Bone marrow (tissue), 2 donors: ENCODE measurements at places on chromosomes 11 and 22.

- DNase-seq, result peak; percentile 75
Measured at GRCh38 chr11:67276781-67277230, 10.5 kb downstream of the GRK2 start.

- DNase-seq, result no peak
Measured at GRCh38 chr11:122663764-122664163, 8.2 kb downstream of the UBASH3B start.

- no peak for DNase-seq
Measured at GRCh38 chr11:62830904-62831519, 839 bp downstream of the STX5 start.

DNA sequence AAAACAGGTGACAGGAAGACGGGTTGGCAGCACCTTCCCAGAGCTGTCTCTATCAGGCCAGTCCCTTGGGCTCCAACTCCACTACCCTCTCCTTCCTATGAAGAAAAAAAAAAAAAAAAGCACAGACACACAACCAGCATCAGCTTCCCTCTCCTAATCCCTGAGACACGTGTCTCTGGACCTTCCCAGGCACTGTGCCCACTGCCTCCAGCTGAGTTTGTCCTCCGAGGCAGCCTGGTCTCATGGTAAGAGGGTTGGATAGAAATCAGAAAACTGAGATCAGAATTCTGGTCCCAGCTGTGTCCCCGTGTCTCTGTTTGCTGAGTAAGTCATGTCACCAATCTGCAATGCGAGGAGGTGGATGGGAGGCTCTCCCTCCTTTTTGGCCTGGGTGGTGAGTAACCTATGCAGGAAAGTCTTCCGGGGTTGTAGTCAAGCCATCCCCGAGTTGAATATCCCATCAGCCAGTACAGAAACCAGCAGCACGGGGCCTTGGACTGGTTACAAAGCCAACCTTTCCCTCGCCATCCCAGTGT, 193.7 kb upstream of the TBCEL start:
- no peak for DNase-seq

- no peak for DNase-seq
Measured at GRCh38 chr11:69950621-69951020, 127.5 kb upstream of the ANO1 start.

GRCh38 chr11:75204012-75204674, 36.4 kb upstream of the TPBGL start:
- DNase-seq, result no peak

GRCh38 chr22:47561766-47562165, 799.3 kb downstream of the TBC1D22A start:
- no peak for DNase-seq

DNA sequence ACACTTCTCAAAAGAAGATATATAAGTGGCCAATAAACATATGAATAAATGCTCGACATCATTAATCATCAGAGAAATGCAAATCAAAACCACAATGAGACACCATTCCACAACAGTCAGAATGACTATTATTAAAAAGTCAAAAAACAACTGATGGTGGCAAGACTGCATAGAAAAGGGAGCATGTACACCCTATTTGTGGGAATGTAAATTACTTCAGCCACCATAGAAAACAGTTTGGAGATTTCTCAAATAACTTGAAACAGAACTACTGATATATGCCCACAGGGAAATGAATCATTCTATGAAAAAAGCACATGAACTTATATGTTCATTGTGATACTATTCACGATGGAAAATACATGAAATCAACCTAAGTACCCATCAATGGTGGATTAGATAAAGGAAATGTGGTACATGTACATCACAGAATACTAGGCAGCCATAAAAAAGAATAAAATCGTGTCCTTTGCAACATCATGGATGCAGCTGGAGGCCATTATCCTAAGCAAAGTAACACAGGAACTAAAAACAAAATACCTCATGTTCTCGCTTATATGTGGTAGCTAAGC, 42.4 kb downstream of the GLYATL2 start:
- DNase-seq, result no peak
